ENCODE measurements at places on chromosomes 1 and 21. TPM values are rescaled to one million over a fixed set of nuclear protein-coding genes. Genes with fewer than 3 reads are reported as not detected.

GRCh38 chr1:7722670-7723012, 48.5 kb upstream of the VAMP3 start:
- DNase-seq, result no peak

- DNase-seq, result no peak
Measured at GRCh38 chr1:42144711-42145388, 8.4 kb upstream of the GUCA2B start.

DNA sequence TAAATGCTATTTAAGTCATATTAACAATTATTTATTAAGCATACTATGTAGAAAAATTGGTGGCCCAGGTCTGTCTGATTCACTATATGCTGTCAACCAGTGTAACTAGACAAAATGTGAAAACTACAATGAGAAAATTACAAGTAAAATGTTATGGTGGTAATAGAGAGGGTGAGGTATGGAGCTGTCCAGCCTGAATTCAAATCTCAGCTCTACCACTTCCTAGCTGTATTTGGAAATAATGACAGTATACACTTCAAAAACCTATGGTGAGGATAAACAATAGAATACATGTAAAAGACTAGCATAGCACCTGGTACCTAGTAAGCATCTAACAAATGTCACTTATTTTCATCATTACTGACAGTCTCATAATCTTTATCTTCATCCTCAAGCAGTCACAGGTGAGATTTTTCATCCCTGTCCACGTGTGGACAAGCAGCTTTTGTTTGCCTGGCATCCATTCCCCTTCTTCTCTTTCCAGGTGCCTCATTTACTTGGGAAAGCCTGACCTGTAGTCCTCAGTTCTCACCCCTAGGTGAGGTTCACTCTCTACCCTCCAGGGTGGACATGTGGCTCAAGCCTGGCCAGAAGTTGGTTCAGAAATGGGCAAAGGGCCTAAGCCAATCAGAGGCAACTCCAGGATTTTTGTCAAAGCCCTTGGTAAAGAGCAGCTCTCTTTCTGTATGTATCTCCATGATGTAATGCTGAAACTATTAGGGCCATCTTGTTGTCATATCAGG, 29.5 kb downstream of the EGLN1 start:
- DNase-seq, result no peak

DNA sequence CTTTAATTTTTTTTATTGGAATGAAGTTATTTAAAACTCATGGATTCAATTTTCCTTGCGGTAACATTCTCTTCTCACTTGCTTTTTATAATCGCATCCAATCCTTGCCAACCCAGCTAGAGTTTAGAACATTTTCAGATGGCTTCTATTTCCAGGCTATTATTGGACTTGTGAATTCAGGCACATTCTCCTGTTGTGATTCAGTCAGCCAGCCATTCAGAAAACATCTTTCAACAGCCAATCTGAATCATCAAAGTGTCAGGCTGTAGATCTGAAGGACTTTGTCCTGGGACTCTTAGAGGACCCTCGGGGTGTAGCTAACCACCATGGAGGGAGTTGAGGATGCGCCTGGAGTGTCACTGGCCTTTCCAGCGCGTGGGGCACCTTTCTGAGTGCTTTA, 92.4 kb downstream of the PRDM2 start:
- DNase-seq, result no peak

GRCh38 chr1:168512864-168513595, 30.8 kb downstream of the XCL2 start:
- no peak for DNase-seq

DNA sequence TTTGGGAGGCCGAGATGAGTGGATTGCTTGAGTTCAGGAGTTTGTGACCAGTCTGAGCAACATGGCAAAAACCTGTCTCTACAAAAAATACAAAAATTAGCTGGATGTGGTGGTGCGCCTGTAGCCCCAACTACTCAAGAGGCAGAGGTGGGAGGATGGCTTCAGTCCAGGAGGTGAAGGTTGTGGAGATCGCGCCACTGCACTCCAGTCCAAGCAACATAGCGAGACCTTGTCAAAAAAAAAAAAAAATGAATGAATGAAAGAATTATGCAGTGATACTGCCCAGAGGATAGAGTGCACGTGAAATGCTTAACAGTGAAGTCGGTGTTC, 429 bp upstream of the DPH2 start:
- no peak for DNase-seq

- no peak for DNase-seq
Measured at GRCh38 chr1:148355976-148356375, 127.1 kb downstream of the PPIAL4G start.

DNA sequence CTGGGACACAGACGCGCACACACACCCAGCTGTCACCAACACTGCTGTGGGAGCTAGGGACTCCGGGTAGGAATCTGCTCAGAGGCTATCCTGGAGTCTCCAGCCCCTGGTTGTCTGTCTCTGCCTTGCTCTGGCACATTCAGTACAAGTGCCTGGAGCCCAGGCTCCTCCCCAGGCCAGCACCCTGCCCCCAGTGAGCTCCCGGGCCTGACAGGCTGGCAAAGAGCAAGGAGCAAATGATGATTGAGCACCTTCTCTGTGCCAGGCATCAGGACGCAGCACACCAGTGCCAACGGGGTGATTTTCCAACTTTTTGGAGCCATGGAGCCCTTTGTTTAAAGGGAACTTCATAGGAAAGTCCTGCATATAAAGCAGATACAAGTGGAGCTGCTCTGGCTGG, 6.5 kb downstream of the CNTN2 start:
- DNase-seq, result no peak

- no peak for DNase-seq
Measured at GRCh38 chr1:80369780-80370179, 1363.2 kb upstream of the ADGRL4 start.

GRCh38 chr1:11529763-11530730, 51.1 kb downstream of the DISP3 start:
- DNase-seq, result no peak

GRCh38 chr1:62530516-62531154, 66.7 kb upstream of the ANGPTL3 start:
- peak; percentile 63 for DNase-seq

DNA sequence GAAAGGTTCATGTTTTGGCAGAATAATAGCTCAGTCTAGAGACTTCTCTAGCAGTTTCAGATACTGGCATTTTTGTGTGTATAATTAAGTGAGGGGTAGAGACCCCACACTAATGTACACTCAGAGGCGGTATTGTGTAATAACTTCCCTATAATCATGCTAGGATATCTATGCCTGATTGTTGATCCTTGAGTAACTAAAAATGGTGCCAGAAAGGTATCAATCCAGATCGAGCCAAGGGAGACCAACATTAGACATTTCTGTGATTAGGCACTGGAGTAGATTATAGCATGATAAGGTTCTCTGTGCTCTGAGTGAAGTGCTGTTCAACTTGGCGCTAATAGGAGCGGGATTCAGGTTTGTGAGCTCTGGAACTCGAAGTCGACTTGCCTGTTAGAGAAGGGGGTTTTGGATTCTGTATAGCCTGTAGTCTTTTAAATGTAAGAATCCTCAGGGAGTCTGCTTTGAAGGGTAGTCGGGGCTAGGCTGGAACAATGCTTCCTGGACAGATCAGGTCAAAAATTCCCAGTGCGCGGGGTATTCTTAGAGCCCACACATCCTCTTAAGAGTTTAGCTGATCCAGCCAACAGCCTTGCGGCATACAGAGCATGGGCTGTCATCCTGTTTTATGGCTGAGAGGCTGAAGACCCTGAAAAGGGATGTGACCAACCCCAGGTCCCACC, 24.2 kb downstream of the MAN1C1 start:
- no peak for DNase-seq

DNA sequence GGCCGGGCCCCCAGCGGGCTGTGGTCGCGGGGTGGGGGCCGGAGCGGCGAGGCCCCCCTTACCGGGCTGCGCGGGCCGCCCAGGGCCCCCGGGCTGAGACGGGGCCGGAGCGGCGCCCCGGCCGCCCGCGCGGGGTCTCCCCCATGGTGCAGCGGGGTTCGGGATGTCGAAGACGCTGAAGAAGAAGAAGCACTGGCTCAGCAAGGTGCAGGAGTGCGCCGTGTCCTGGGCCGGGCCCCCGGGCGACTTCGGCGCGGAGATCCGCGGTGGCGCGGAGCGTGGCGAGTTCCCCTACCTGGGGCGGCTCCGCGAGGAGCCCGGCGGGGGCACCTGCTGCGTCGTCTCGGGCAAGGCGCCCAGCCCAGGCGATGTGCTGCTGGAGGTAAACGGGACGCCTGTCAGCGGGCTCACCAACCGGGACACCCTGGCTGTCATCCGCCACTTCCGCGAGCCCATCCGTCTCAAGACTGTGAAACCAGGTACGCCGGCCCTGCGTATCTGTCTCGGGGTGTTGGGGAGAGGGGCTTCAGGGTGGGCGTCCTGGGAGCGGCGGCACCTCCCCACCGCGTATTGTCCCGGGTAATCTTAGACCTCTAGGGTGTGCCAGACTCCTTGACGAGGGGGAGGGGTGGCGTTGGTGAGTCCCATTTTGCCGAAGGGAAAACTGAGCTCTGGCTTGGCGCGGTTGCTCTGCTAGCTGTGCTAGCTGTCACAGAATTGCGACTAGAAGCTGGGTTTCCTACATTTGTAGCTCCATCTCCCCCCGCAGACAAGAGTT, 745 bp downstream of the MAGI3 start:
- no peak for DNase-seq

DNA sequence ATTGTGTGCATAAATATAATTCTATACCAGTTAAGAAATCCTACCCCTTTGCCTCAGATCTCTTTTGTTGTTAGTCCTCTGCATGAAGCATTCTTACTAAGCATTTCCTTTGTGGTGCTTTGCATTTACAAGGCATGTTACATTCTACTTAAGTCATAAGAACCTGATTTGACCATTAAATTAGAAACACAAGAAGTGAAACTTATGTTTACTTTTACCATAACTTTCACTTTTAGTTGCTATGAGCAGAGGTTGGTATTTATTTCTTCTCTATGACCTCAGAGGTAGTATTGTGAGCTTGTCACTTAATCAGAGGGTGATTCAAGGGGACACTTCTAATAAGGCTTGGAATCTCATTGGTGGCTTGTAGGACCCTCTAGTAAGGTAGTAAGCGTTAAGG, 9.0 kb downstream of the FAM20B start:
- no peak for DNase-seq

- peak; percentile 64 for DNase-seq
Measured at GRCh38 chr1:243422362-243422761, 166.5 kb downstream of the SDCCAG8 start.

GRCh38 chr1:12434174-12434573, 183.8 kb downstream of the DHRS3 start:
- no peak for DNase-seq

DNA sequence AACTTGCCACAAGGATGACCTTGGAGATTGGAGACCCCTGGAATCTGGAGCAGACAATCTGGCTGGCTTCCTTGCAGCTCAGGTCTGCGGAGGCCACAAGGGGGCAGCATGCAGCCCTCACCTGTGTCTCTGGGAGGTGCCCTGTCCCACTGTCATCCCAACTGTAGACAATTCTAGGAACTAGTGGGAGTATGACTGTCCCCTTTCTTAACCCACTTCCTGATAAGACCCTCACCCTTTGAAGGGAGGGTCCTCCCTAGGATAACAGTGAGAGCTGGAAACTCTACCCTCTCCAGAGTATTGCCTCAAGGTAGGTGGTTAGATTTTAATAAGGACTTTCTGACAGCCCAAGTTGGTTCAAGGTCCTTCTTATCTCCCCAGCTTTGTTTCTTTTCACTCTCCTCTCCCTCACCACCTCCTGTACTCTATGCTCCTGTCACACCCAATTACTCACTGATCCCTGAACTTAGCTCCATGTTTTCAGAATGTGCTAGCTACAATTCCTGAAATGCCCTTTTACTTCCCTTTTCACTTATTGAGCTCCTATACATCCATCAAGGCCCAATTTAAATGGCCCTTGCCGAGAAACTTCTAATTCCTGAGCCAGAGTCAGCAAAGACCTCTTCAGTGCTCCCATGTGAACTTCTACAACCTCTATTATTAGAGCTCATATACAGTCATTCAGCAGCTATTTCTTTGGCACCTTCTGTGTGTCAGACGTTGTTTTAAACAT, 9.2 kb upstream of the KCNQ4 start:
- peak; percentile 48 for DNase-seq

DNA sequence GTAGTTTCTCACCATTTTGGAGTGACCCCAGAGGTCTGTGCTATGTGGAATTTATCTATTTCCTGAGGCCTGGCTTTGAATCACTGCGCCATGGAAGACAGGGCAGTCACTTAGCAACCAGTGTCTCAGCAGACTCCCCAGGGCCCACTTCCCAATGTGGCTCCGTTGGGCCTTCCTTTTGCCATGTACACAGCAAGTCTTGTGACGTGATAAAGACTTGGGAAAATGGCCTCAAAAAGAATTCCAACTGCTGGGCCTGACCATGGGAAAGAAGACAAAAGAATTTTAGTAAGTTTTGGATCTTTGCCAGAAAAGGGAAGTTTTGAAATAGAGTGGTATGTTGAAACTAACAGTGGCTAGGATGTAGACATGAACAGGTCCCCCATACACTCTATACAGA, 36.2 kb downstream of the TLR5 start:
- no peak for DNase-seq

GRCh38 chr1:26429721-26430120, 2.4 kb upstream of the DHDDS start:
- DNase-seq, result no peak

Gene NUF2
- total RNA-seq, result 28.0 TPM

Gene AK4
- total RNA-seq, result 4.8 TPM

Gene NCSTN
- 47.6 TPM for total RNA-seq

Gene ENSA
- 219 TPM for total RNA-seq

Gene SLC2A5
- total RNA-seq, result 0.64 TPM

Gene KLHDC9
- total RNA-seq, result 6.3 TPM

Gene PKLR
- total RNA-seq, result not detected
